ENCODE measurements at places on chromosomes 2 and 18.

DNA sequence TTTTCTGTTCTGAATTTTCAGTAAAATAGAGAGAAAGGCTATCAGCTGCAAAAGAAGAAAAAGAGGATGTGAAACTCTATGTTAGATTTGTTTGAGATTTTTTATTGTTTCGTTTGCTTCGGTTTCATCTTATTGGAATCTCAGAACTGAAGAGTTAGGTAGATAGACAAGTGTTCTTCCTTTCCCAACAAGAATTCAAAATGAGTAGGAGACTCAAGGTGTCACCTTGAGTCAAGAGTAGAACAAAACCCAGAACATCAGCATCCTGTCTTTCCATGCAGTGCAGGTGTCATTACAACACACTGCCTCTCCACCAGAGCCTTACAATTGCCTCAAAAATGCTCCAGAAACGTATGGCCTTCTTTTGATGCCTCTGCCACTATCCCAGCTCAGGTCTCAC is 21.1 kb downstream of the NBAS start:
- DNase-seq = no peak

DNA sequence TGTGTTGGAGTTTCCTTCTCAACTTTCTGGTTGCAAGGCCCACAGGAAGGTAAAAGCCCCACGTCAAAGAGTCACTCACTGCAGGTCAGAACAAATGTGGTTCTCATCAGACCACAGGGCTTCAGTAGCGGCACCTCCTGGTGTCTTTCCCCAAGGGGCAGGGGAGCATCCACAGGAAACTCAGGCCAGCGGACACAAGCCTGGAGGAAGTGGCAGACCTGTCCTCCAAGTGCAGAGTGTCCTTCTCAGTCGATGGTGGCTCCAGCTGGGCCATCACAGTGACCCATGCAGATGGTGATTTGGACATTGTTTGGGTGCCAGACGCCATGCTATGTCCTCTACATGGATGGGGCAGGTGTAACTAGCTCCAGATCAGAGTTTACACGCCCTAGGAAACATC is 84.9 kb downstream of the ACKR3 start:
- DNase-seq = no peak

DNA sequence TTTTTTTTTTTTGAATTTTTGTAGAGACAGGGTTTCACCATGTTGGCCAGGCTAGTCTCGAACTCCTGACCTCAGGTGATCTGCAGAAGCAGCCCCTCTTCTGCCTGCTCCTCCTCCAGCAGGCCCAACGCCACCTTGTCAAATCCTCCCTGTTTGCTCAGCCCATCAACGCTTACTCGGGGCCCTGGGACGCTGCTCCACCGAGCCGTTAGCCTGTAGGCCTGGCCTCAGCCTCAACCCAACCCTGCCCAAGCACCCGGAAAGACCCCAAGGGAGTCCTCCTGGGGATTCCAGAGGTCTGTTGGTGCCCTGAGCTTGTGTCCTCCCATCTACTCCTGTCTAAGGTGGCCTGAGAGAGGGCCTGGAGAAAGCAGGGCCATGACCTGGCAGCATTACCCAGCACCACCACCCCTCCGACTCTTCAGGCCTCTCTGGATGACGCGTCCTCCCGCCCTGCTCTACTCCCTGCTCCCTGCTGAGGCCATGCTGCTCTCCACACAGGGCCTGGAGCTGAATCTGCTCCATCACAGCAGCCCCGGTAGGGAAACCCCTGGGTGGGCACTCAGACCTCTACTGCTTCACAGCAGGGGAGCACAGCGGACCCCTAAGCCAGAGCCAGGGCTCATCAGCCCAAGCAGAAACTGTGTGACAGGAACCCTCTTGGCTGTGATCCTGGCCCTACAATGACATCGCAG is 3.2 kb downstream of the STK25 start:
- no peak for DNase-seq

DNA sequence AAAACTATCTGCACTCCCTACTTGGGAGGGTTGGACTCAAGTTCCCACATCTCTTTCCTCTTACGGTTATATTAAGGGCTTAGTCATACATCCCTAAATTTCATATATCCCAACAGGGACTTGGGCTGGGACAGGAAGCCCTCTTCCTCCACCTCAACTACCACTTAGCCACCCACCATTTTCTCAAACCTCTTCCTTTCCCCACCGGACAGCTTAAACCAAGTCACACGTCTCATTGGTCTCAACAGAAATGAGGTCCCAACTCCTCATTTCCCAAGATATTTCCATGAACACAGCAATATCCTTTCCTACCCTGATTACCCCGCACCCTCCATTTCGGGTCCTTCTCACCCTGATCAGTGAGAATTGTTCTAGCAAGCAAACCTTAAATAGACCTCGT is 736 bp downstream of the ZSCAN30 start:
- DNase-seq = no peak

DNA sequence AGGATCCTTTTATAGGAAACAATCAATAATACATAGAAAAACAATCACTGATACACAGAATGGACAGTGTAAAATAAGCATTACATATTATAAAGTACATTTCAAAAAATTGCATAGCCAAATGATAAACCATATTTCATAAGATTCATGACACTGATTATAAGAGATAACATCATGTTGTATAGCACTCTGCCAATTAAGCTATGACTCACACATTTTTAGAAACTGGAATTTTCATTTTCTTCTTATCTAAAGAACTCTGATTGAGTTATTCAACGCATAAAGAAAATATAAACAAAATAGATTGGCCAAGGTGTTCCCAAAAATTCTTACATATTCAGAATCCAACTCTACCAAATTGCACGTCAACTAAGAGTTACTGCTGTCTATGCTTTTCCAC is 5.9 kb downstream of the EPB41L3 start:
- no peak for DNase-seq

- DNase-seq = no peak
Observed at GRCh38 chr2:233395687-233396086, 41.4 kb downstream of the DGKD start.

GRCh38 chr2:66433945-66434678 is 813 bp upstream of the MEIS1 start:
- DNase-seq = no peak

DNA sequence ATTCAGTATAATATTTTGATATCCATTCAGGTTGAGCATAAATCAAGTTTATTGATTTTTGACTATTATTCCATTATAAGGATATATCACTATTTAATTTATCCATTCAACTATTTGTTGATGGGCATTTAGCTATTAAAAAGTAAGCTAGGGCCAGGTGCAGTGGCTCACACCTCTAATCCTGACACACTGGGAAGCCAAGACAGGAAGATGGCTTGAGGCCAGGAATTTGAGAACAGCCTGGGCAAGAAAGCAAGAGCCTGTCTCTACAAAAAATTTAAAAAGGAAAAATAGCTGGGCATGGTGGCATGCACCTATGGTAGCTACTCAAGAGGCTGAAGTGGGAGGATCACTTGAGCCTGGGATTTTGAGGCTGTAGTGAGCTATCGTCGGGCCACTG is 183.5 kb downstream of the HNMT start:
- DNase-seq = no peak

- DNase-seq = no peak
Observed at GRCh38 chr2:111952871-111953452, 54.6 kb downstream of the MERTK start.

GRCh38 chr18:23712445-23712844 is 23.2 kb downstream of the LAMA3 start:
- no peak for DNase-seq

- DNase-seq = no peak
Observed at GRCh38 chr2:160568856-160569255, 75.2 kb upstream of the RBMS1 start.

DNA sequence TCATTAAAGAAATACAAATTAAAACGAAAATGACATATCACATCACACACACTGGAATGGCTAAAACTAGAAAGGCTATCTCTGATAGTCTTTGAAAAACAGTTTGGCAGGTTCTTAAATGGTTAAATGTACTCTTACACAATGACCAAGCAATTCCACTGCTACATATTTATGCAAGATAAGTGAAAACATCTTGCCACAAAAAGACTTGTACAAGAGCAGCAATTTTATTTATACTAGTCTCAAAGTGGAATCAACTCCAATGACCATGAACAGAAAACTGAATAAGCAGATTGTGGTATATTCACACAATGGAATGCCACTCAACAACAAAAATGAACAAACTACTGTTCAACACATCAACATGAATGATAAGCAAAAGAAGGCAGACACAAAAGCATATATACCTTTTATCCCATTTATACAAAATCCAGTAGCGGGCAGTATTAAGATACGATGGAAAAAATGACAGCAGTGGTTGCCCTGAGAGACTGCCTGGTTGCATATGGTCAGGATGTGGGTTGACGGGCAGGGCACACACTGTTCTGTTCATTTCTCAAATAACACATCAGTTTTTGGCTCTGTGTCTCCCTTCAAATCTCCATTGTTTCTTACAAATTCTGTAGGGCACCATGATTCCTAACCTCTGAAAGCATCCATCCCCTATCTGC is 25.4 kb downstream of the SP100 start:
- DNase-seq = no peak

- no peak for DNase-seq
Observed at GRCh38 chr2:65053199-65053598, 3.0 kb upstream of the CEP68 start.

DNA sequence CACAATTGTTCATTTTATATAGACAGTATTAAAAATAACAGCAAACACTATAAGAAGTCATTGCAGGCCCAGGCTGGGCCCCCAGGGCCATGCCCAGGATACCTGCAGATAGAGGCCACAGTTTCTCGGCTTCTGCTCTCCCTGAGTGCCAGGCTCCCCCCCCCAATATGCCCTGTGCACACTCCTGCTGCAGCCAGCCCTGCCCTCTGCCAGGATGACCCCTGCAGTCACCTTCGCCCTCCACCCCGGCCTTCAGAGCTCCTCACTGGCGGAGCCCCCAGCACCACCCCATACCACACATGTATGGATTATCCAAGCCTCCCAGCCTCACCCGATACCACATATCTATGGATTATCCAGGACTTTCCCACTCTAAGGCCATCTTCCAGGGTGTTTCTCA is 104.5 kb downstream of the TPO start:
- DNase-seq = no peak

DNA sequence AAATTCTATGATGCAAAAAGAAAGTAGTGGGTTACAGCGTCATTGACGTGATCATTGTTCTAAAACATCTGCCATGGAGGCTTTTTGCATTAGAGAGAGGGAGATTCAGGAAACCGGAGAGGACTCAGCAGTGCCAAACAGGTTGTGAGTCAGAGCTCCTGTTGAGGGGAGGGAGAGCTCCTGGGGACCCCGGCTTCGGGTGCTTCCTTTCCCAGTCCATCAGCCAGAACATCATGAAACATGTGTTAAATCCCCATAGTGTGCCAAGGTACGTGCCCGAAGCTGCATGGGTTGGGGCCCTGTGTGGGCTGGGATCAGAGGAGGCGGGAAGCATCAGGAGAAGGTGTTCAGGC is 791 bp upstream of the CYRIA start:
- no peak for DNase-seq

DNA sequence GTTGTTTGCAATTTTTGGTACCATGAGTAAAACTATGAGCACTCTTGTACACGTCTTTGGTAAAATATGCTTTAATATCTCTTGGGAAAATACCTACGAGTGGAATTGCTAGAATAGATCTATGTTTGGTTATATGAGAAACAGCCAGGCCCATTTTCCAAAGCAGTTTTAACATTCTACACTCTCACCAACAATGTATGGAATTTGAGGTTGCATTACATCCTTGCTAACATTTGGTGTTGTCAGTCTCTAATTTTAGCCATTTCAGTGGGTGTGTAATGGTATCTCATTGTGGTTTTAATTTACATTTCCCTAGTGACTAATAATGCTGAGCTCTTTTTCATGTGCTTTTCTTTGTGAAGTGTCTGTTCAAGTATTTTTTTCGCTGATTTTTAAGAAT is 118.9 kb upstream of the TCF4 start:
- DNase-seq = no peak

DNA sequence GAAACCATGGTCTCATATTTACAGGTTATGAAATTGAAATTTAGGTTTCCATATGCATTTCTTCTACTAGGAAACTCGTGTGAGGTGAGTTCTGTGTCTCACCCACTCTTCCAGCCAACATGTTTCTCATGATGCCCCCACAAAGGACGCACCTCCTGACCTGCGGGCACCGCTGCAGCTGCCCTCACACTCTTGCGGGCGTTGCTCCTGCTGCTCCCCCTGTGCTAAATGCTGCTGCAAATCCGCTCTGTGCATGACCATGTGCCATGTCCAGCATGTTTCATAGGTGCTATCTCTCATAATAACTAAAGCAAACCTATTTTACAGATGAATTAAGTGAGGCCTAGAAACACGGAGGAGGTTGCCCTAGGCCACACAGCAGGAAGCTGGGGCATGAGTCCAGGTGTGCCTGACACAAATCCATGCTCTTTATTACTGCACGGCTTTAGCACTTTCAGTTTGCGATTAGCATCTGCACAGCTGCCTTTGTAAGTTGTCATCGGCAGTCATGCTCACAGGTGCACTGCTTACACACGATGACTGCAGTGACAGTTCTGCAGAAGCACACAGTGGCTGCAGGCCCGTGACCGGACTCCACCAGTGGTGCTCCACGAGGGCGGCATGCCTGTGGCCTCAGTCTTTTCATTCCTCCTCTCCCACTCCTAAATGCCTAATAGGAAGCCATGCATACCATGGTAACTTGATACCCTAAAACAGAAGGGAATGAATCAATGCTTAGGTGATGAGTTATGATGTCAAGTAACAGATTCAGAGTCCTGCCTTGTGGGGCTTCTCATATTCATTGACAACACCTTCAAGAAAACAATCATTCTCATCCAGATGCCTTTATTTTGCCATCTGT is 14.9 kb upstream of the GALR1 start:
- DNase-seq = no peak

DNA sequence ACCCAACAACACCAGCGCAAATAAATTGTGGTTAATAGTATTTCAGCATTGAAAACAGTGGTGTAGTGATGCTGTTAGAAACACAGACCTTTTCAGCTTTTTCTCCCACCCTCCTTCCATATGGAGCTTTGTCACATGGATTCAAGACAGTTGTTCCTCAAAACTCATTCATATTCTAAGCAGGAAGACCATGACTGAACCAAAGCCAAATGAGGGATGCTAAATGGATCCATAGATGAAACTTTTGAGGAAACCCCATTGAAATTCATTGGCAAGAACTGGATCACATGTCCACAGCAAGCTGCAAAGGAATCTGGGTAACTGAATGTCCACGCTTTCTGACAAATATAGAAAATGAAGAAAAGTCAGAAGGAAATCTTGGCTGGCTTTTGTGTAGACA is 615.1 kb upstream of the NETO1 start:
- no peak for DNase-seq
